Cortex of kidney (tissue), 1 donor: ENCODE measurements at places on chromosomes 2 and 18.

DNA sequence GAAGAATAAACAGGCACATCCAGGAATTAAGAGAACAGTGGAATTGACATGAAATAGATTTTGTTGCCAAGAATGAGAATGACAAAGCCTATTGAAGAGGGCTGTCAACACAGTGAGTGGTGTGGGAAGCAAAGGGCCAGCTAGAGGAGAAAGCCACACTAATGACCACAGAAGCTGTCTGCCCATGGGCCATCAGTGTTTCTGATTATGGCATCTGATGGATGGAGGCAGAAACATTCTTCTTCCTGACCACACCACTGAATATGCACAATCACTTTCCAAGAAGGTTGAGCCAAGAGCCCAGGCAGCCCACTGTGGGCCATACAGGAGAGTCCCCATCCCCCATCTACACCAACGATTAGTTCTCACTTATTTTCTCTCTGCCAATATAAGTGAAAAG lies 146.0 kb upstream of the SH3BP4 start:
- no peak for DNase-seq

- no peak for DNase-seq
These were observed 108.7 kb downstream of the GFPT1 start for GRCh38 chr2:69278366-69278765.

DNA sequence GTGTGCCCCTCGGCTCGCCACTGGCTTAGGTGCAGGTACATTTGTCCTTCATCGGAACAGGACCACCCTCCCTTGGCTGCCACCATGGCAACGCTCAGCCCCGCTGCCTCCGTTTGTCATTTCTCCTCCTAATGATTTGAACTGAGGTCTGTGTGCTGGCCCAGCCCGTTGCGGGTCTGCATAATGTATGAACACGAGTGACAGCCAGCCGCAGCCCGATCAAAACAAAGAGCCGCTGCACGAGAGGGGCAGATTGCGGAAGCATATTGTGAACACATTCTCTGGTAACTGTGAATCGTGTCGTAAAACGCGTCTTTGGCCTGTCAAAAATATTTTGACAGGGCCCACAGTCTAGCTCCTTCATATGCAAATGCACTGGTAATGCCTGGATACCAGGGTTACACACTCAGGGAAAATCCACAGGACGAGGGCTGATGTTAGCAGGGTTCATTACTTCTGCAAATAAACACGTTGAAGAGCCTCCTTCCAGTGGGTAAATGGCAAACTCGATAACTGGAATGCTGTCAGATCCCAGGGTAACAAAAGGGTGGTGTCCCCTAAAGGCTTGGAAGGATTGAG lies 137.0 kb downstream of the AGAP1 start:
- DNase-seq, result no peak

GRCh38 chr2:46776687-46777327 lies 138.8 kb downstream of the MCFD2 start:
- no peak for DNase-seq

DNA sequence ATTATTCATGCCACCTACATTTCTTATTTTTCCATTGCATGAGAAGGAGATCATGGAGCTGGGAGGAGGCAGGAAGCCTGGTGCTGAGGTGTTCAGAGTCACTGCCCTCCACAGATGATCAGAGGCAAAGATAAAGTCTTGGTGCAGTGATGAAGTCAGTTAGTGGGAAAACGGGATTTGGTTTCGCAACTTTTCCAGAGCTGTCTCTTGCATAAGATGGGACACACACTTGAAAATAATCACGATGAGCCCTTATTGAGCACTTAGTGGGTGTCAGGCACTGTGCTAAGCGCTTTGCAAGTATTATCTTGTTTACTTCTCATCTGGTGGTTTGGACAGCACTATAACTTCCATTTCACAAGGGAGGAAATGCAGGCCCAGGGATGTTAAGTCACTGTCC lies 222.1 kb upstream of the SMAD2 start:
- DNase-seq, result no peak

- DNase-seq, result no peak
These were observed 3.9 kb upstream of the KLHL29 start for GRCh38 chr2:23381084-23381483.

- DNase-seq, result no peak
These were observed 5.5 kb downstream of the CYB5A start for GRCh38 chr18:74286106-74286855.

GRCh38 chr2:75828826-75829225 lies 118.1 kb upstream of the GCFC2 start:
- no peak for DNase-seq

DNA sequence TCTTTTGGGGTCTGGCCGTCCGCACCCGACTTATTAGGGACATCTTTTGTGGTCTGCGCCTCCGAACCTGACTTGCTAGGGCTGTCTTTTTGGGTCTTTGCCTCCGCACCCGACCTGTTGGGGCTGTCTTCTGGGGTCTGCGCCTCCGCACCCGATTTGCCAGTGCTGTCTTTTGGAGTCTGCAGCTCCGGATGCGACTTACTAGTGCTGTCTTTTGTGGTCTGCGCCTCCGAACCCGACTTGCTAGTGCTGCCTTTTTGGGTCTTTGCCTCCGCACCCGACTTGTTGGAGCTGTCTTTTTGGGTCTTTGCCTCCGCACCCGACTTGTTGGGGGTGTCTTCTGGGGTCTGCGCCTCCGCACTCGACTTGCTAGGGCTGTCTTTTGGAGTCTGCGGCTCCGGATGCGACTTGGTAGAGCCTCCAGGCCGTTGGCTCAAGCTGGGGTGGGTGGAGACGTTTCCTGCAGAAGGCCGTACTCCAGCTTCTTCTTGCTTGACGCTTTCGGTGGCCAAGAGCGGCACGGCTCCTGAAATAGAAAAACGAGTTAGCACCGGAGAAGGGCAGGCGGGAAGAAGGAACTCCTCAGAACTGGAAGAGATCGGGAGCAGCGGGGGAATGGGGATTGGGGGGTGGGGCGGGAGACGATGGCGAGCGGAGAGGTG lies 498 bp downstream of the TGOLN2 start:
- DNase-seq, result no peak

- no peak for DNase-seq
These were observed 226.0 kb downstream of the GULP1 start for GRCh38 chr2:188517549-188518215.
